ENCODE measurements at places on chromosomes 16 and 17.

DNA sequence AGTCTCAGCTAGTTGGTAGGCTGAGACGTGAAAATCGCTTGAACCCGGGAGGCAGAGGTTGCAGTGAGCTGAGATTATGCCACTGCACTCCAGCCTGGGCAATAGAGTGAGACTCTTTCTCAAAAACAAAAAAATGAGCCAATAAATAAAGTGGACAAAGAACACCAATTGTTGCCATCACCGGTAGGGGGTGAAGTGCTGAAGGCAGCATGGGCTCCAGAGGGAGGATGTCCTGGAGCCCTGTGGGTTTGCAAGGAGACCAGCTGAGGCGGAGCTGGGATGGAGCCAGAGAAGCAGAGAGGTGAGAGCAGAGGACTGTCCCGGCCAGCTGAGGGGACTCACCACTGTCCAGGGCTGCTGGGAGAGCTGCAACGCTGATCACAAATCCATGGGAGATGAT is 13.8 kb downstream of the CHST6 start:
- no peak for DNase-seq

DNA sequence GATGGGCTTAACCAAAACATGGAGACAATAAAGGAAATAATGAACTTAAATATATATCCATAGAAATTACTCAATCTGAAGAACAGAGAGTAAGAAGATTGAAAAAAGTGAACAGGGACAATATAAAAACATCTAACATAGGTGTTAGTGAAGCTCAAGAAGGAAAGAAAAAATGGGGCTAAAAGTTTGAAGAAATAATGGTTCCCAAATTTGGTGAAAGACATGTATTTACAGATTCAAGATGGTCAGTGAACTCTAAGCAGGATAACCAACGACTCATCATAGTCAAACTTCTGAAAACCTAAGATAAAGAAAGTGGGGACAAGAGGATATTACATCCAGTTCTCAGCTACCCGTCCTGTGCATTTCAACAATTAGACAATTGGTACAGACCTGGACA is 22.6 kb downstream of the SDK2 start:
- no peak for DNase-seq

DNA sequence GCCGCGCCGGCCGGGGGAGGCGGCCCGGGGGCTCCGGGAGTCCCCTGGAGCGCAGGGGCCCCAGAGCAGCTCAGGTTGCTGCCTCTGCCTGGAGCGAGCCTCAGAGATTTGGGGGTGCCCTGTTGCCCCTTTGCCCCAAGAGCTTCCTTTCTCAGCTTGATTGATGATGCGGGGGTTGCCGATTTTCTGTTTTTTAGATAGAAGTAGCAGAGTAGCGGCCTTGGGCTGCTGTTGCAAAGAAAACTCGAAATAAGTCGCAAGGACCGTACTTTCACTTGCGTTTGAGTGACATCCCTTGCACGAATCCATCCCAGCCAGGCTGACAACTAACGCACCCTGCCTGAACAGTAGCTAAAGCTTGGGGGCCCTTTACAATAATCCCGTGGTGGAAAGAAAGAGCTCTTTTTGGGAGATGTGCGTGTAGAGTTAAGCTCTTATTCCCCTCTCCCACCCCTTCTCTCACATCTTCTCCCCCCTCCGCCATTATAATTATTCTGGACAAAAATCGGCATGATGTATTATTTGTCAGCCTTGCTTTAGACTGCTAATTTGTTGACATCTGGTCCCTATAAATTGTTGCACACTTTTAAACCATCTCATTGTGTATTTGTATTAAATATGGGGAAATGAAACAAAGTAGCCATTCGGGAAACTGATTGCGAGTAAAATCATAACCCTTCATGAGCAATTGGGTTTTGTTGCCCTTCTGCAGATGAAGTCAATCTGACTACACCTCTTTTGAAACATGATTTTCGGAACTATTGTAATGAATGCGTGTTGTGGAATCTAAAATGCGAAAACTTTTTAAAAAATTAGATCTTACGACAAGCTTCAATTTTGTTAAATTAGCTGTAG is 873 bp downstream of the USP10 start:
- no peak for DNase-seq

- DNase-seq, result peak; percentile 72
These were observed 24.8 kb downstream of the ITPRIPL2 start for GRCh38 chr16:19138601-19139000.

GRCh38 chr17:7380321-7380720 is 568 bp upstream of the TNK1 start:
- no peak for DNase-seq

DNA sequence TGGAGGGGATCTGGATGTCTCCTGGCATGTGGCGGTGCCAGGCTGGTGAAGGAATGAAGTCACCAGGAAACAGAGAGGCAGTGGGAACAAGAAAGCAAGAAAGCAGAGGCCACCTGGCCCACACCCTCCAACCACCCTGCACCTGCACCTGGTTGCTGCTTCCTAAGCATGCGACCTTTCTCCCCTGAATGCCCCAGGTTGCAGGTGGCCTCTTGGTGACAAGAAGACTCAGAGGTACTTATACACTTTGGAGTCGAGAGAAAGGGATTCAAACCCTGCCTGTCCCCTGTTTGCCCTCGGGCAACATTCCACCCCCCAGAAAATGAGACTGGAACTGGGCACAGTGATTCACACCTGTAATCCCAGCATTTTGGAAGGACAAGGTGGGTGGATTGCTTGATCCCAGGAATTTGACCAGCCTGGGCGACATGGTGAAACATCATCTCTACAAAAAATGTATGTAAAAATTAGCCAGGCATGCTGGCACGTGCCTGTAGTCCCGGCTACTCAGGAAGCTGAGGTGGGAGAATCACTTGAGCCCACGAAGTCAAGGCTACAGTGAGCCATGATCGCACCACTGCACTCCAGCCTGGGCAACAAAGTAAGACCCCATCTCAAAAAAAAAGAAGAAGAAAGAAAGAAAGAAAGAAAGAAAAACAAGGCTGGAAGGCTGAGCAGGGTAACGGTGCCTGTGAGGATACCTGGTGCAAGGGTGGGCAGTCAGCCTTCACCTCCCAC is 34.6 kb upstream of the TNRC6C start:
- DNase-seq, result no peak

DNA sequence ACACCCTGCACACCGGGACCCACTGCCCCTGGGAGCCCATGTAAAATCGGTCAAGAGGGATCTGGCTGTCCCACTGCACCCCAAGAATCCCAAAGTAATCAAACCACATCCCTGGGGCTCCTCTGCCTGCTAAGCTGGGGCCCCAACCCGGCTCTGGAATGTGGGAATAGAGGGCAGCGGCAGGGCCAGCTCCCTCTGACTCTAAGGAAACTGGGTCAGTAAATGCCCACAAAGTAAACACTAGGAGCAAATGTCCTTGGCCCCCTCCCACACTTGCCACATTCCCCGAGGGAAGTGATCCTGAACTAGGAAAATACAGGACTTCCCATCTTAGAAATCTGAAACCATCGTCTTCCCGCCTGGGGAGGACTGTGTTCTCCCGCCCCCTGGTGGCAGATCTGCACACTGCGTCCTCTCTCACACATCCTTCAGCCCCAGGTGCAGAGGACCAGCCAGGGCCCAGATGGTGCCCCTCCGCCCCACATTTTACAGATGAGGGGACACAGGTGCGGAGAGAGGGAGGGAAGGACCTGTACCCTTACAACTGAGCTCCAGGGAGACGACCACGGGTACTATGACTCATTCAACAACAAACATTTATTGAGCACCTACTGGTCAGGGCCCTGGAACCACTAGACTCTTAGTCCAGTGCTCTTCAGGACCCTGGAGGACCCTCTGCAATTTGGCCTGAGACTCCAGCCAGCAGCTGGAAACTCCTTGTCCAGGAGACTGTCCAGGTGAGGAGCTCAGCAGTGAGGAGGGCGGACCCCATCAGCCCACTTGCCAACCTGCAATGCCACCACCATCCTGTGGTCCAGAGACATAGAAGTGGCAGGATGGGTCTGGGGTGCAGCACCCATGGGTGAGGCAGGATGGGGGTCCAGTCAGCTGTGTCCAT is 10.1 kb downstream of the P3H4 start:
- peak; percentile 64 for DNase-seq

- no peak for DNase-seq
These were observed 20.8 kb upstream of the PIK3R5 start for GRCh38 chr17:8986295-8986694.

GRCh38 chr16:4266372-4266771 is 6.5 kb downstream of the TFAP4 start:
- peak; percentile 19 for DNase-seq

GRCh38 chr17:66494023-66494803 is 191.8 kb downstream of the PRKCA start:
- peak; percentile 96 for DNase-seq

- peak; percentile 13 for DNase-seq
These were observed 62.3 kb upstream of the PHOSPHO1 start for GRCh38 chr17:49292901-49293300.

DNA sequence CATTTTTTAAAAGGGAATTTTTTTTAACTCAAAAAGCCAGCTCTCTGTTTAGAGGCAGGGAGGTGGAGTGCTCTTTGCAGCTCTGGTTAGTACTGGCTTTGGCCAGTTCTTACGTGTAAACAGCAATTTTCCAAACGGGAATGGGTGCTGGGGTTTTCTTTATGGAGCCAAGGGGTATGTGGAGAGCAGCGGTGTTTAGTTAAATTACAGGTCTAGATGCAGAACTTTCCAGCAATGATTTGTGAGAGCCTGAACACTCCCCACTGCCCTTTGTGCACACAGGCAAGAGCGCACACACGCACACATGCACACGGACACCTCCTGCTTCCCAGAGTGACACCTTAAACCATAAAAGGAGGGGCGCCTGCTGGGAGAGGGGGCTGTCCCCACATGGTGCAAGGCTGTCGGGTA is 140.2 kb downstream of the MSI2 start:
- DNase-seq, result no peak

DNA sequence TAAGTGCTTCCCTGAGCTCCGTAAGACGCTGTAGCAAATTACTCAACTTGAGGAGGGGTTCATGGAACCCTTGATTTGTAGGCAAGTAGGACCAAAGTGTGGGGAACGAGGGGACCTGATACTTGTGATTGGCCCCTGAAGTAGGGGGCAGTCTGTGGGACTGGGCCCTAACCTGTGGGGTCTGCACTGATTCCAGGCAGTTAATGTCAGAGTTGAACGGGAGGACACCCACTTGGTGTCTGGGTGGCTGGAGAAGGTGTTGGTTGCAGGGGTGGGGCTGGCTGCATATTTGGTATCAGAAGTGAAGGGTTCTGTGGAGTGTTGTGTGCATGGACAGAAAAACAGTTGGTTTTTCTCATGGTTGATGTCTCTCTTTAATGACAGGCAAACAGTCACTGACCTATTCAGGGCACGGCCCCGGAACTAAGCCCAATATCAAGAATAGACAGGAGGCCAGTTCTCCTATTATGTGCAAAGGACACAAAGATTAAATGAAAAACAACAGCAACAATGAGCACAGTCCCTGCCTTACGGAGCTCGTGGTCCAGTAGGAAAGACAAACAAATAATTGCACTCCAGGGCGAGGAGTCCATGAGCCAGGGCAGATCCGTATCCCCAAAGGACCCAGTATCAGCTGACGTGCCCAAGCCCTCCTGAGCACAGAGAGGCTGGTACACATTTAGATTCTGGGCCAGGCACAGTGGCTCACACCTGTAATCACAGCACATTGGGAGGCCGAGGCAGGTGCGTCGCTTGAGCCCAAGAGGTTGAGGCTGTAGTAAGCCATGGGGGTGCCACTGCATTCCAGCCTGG is 19.2 kb downstream of the MXRA7 start:
- no peak for DNase-seq

GRCh38 chr16:2093793-2094192 is 41.9 kb downstream of the PKD1 start:
- no peak for DNase-seq

DNA sequence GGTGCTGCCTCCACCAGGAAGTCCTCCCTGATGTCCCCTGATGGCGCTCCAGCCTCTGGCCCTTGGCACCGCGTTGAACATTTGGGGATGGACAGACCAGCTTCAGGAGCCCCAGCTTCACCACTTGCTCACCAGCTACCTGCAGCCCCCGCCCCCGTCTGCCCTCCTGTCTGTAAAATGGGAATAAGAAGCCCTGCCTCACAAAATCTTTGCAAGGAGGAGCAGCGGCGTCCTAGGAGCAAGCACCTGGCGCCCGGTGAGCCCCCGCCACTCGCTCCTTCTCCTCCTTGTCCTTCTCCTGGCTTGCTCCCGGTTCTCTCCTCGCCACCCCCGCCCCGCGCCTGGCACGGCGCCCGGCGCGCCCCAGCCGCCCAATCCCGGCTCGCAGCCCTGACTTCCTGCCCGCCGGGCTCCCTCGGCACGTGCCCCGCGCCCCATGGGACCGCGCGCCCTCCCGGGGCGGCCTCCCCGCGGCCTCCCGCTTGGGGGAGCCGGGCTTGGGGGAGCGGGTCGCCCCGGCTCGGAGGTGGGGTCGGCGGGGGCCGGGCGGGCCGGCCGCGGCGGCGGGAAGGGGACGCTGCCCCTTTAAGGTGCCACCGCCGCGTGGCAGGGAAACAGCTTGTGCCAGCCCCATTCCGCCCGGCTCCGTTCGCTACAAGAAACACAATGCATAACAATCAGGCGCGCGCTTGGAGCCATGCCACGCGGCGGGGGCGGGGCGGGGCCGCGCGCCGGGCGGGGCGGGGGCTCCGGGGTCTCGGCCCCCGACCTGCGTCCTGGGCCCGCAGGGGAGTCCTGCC is 9.1 kb upstream of the PPP1R1B start:
- peak; percentile 25 for DNase-seq

- DNase-seq, result peak; percentile 34
These were observed 6.7 kb upstream of the MT4 start for GRCh38 chr16:56558024-56558747.

- no peak for DNase-seq
These were observed 40.6 kb upstream of the ZC3H18 start for GRCh38 chr16:88529596-88529995.

- no peak for DNase-seq
These were observed 45.8 kb downstream of the NOS2 start for GRCh38 chr17:27754549-27754948.

- DNase-seq, result no peak
These were observed 530.2 kb downstream of the NPIPA7 start for GRCh38 chr16:16909126-16909525.

GRCh38 chr16:67029254-67030096 is 526 bp downstream of the CBFB start:
- peak; percentile 60 for DNase-seq

DNA sequence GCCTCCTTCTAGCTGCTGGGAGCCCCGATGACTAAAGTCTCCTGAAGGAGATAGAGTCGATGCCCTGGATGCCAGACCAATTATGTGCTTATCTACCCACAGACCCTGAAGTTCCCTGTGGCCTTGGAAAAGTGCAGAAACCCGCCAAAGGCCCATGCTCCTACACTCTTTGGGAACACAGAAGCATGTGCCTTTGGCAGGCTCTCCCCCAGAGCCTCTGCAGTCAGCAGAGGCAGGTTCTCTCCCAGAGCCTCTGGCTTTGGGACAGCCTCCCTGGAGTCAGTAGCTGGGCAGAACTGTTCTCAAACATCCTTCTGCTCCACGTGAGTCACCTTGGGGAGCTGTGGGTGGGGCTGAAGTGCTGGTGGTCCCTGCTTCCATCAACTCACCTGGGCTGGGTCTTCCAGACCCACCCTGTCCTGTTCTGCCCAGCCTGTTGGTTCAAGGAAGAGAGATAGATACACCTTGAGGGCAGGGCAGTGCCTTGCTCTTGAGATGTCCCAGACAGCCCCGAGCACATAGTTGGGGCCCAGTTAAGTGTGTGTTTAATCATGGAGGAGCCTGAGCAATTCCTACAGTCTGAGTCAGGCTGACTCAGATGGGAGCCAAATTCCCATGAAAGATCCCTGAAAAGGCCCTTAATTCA is 3.2 kb upstream of the CDK5RAP3 start:
- peak; percentile 89 for DNase-seq

GRCh38 chr17:74282587-74283370 is 8.7 kb downstream of the DNAI2 start:
- DNase-seq, result no peak

GRCh38 chr17:50938821-50939541 is 72.8 kb upstream of the TOB1 start:
- no peak for DNase-seq

GRCh38 chr17:82072827-82073226 is 7.2 kb upstream of the DUS1L start:
- DNase-seq, result no peak
